ENCODE measurements at places on chromosomes 2 and 18.

DNA sequence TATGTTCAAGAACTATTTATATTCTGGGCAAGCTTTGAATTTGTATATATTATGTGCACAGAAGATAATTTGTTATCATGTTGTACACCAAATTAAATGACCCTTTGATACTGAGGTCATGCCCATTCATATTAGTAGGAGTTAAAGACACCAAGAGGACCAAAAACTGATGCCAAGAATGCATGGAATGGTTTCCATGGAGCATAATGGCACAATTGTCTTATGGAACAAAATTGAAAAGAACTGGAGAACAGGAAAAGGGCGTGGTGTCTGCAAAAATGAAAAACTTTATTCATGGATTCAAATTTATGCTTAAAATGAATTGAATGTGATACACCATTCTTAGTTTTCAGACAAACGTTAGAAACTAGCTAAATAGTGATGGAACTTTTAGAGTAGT is 24.1 kb upstream of the RBMS1 start:
- no peak for DNase-seq

- DNase-seq: no peak
Measured at GRCh38 chr2:38185012-38185491, 109.1 kb upstream of the CYP1B1 start.

GRCh38 chr2:167844714-167845530 is 402.5 kb downstream of the STK39 start:
- DNase-seq: no peak

GRCh38 chr18:58468191-58468590 is 160.7 kb downstream of the ALPK2 start:
- DNase-seq: no peak

DNA sequence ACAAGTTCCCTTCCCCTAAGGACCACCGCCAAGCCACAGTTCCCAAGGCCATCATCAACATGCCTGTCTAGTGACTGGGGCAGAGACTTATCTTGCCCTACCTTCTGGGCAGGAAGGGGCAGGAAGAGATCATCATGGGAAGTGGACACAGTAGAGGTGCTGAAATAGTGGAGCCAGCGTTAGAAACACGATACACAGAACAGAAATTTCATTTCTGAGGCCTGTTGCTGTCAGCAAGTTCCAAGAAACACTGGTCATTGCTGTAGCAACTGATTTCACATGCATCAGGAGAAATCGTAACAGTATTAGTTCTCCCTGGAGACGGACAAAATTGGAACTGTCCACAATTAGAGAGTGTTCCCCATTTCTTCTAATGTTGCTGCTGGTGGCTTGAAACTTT is 83.0 kb downstream of the COLEC12 start:
- no peak for DNase-seq

- DNase-seq: no peak
Measured at GRCh38 chr2:120709608-120710041, 26.0 kb upstream of the GLI2 start.

DNA sequence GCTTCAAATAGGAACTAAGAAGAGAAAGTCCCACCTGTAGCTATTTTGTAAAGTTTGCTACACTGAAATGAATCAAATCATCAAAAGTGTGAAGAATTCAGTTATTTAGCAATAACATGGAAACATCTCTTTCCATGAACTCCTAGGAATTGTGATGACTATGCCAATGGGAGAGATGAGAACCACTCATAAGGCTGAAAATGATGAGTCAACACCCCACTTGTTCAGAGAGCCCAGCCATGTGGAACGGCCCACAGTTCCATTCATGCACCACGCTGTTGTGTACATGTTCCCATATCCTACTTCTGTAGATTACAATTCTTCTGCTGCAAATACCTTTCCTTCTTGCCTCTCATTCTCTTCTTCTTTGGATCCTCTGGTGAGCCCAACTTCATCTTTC is 645.5 kb upstream of the ID2 start:
- no peak for DNase-seq

DNA sequence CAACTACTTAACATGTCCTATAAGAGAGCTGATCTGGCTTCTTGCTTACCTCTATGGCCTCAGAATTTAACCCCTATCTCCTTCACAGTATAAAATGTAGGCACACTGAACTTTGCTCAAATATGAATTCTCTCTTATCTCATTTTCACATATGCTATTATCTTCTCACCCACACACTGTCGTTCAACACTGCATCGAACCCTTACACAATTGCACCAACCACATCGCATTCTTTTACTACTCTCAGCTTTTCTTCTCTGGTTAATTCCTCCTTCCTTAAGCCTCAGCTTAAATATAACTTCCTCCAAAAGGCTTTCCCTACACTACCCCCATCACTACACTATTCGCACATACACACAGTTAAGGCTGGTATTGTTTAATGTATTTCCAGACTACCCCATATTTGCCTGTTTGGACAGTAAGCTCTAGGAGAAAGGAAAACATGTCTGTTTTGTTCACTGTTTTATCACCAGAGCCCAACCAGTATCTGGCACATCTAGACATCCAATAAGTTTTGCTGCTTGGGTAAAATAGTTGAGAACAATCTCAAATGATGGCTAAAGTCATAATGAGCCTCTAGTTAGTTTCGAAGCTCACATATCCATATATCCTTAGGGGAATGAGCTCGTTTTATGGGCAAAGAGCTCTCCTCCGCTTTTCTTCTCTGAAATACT is 47.7 kb downstream of the HIBCH start:
- no peak for DNase-seq

DNA sequence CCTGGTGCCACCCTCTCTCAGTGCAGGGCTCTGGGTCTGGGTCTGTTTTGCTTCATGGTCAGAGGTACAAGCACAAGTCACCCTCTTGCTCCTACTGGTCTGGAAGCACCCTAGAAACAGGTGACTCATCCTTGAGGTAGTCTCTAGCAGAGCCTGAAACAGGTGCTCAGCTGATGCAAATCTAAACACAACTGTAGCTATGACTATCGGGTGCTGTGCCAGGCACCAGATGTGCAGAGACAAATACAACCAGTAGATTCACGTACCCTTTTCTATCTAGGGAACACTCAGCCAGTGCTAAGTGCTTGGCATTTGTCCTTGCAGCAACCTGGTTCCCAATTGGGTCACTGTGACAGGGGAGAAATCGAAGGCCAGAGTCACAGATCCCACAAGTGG is 140.9 kb upstream of the MYCN start:
- DNase-seq: no peak

GRCh38 chr2:120317916-120318315 is 28.0 kb upstream of the INHBB start:
- no peak for DNase-seq

DNA sequence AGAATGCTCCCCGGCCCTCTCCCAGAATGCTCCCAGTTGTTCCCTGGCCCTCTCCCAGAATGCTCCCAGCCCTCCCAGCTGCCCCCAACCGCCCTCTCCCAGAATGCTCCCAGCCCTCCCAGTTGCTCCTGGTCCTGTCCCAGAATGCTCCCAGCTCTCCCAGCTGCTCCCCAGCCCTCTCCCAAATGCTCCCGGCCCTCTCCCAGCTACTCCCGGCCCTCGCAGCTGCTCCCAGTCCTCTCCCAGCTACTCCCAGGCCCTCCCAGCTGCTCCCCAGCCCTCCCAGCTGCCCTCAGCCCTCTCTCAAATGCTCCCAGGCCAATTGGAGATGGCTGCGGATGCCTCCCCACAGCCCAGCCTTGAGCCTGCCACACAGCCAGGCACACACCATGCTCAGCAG is 31.1 kb downstream of the BIN1 start:
- no peak for DNase-seq

DNA sequence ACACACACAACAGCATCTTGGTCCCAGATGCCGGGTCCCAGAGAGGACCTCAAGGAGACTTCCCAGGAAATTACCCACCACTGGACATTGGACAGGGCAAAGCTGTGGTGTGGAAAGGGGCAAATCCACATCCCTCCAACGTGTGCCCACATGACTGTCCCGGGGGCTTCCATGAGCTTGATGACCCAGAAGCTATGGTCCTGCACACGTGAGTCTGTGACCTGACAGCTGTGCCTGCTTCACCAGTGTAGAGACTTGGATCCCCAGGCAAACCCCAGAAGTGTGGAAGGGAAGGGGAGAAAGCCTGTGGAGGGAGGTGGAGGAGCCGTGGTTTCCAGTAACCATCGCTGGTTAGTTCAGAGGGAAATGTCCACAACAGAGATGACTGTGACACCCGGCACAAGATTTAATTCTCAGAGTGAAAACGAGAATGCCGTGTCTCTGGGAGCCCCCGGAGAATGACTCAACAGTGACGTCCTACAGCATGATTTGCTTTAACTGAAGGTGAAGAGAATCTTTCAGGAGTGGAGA is 19.1 kb upstream of the GPR55 start:
- no peak for DNase-seq

GRCh38 chr18:10322435-10322834 is 132.0 kb upstream of the APCDD1 start:
- DNase-seq: no peak

DNA sequence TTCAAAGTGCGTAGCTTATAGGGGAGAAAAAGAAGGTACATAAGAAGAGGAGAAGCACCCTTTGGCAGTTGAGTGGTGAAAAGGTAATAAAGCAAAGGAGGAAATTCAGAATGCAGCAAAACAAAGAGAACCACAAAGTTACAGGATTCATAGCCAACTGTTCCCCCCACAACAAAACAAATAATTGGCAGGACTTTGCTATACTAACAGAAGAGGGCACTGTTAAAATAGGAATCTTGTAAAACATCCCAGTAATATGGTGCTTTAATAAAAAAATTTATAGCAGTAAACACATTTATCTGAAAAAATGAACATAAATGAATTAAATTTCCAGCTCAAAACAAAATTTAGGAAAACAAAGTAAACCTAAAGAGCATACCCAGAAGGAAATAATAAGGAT is 42.3 kb downstream of the R3HDM1 start:
- DNase-seq: no peak

DNA sequence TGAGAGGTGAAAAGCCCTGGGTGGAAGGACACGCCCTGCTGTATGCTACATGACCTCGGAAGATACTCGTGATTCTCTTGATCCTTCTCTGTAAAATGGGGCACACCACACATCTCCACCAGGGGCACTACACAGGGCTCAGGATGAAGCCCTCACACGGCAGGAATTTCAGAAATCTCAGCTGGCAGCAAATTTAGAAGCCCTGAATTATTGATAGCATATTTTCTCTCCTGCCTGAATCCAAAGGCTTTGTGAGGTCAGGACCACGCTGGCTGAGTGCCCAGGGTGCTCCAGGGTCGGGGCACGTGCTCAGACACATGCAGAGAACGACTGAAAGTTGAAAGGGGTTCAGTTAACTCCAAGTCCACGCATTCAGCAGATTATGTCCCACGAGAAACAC is 42.1 kb upstream of the GALR1 start:
- DNase-seq: peak; percentile 86

Data from uterus (tissue), 4 donors.